COLO829 (cell line): ENCODE measurements at places on chromosomes 13 and 19.
A peak's percentile ranks its signal among the peaks of the same experiment; 100 is the strongest.

DNA sequence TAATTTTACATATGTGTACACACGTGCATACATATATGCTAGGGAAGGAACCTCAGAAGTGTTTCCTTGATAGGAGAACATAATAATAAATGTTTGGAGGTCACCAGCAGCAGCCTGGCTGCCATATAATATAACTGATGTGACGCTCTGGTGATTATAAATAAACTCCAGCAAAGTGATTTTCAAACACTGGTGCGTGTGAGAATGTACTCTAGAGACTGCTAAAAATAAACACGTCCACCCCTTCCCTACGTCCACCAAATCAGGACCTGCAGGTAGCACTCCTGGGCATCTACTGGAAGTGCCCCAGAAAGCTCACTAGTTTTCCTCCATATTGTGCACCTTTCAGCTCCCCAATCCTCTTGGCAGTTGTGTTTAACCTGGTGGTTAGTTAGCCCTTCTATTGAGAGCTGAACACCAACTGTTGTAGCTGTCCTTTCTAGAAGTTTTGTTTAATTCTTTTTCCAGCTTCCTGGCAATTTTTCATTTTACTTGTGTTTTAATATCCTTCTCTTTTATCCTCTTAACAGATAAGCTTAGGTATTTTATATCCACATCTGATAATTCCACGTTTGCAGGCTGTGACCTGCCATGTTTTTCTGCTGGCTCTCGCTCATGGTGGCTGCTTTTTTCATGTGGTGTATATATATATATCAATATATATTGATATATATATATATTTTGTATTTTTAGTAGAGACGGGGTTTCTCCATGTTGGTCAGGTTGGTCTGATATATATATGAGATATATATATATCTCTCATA lies 13.0 kb downstream of the OPA3 start:
- no peak for DNase-seq

GRCh38 chr19:48206397-48207093 lies 36.1 kb downstream of the ZSWIM9 start:
- DNase-seq, result no peak

- peak; percentile 1 for DNase-seq
These were observed 1295.1 kb upstream of the PCDH20 start for GRCh38 chr13:62710787-62711186.

GRCh38 chr13:51523082-51523518 lies 61.2 kb upstream of the WDFY2 start:
- no peak for DNase-seq

DNA sequence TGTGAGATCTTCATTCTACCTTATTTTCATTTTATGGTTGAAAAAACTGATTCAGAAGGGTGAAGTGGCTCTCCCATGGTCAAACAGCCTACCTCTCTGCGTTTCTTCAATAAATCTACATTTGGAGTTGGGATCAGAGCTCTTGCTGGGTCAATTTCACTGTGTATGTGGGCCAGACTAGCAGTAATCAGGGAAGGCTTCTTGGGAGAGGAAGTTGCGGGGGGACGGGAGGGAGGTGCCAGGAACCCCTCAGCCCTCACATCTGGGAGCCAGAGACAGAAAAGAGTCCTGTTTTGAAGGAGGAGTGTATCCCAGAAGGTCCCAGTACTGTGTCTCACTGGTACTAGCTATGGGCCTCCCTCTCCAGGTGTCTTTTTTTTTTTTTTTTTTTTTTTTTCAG lies 934 bp downstream of the KXD1 start:
- no peak for DNase-seq

DNA sequence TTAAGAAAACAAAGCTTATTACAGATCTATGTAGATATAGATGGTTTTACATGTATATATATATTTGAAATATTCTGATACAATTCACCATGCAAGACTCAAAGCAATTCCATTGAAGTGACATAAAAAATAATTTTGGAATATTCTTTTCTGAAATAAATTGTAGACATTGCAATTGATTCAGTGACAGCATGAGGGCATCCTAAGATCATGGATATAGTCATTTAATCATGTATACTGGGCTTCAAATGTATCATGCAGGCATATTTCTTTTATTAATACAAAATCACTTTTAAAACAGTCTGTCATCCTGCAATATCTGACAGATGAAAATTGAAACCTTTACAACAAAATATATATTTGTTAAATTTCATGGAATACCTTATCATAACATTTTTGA lies 286.7 kb upstream of the SLITRK6 start:
- DNase-seq, result peak; percentile 5

DNA sequence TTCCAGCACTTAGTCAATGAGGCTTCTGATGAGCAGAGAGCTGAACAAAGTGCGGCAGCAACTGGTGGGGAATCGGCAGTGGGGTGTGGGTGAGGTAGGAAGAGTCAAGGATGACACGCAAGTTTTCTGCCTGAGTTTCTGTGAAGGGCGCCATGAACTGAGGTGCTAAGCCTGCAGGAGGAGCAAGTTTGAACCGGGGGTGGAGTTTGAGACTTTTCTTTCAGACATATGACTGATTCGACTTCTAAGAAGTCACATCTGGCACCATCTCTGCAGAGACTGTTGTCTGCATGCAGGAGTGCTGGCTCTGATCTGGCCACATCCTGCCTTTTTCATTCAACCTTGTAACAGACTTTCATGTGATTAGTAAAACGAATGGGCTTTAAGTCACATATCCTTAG lies 14.8 kb upstream of the GPI start:
- DNase-seq, result no peak

GRCh38 chr13:41246969-41247680 lies 16.3 kb downstream of the MTRF1 start:
- DNase-seq, result no peak

DNA sequence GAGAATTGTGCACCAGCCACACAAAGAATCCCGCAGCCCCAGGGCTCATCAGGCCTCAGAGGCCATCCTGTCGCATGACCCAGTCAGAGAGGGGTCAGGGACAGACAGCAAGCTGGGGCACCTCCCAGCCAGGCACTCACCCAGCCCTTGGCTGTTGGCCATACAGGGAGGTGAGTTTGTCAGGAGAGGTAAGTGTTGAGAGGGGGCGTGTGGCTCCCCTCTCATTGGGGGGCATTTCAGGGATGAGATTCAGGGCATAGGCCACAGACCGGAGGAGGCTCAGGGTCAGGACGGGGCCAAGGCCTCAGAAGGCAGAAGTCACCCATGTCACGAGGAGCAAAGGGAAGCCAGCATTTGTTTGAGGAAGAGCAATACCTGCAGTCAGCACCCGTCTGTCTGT lies 37.1 kb downstream of the MYO9B start:
- DNase-seq, result no peak

DNA sequence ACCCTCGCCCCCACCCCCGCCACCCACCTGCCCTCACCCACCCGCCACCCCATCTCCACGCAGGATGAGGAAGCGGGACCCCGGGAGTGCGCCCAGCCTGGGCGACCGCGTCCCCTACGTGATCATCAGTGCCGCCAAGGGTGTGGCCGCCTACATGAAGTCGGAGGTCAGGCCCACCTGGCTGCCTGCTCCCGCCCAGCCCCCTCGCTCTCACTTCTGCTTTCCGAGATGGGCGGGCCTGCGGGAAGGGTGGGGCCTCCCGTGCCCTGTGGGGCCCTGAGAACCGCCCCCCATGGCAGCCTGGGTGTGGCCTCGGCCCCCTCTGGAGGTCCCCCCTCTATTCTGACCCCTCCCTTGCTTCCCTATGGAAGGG lies 3.1 kb upstream of the SPIB start:
- DNase-seq, result no peak

DNA sequence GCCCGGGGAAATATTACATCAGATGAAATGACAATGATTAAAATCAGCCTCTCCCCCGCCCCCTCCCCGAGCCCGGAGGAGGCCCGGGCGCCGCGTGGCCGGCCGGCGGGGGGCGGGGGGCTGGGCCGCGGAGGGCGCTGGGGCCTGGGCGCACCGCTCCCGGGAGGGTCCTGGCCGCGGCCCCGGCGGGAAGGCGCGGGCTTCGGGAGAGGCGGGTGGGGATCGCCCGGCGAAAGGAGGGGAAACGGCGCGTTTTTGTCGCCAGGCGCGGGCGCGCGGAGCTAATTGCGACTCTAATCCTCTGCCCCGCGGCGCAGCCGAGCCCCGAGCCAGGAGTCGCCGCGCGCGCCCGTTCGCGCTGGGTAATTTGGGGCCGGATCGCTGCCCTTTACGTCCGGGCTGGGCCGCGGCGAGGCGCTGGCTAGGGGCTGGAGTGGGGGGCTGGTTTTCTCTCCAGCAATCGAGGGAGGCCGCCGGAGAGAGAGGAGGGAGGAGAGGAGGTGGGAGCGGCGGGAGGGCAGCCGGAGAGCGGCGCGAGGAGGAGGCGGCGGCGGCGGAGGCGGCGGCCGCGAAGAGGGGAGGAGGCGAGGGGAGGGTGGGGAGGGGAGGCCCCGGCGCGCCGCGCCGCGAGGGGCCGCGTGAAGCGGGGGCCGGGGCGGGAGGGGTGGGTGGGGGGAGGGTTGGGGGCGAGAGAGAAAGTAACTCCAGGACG lies at the start of gene KCTD15:
Gene KCTD15, plus strand, starts transcription at position 707 of the 712 bp plus-strand sequence. CDS start 3,585 bp downstream, outside the sequence.
- DNase-seq, result no peak

DNA sequence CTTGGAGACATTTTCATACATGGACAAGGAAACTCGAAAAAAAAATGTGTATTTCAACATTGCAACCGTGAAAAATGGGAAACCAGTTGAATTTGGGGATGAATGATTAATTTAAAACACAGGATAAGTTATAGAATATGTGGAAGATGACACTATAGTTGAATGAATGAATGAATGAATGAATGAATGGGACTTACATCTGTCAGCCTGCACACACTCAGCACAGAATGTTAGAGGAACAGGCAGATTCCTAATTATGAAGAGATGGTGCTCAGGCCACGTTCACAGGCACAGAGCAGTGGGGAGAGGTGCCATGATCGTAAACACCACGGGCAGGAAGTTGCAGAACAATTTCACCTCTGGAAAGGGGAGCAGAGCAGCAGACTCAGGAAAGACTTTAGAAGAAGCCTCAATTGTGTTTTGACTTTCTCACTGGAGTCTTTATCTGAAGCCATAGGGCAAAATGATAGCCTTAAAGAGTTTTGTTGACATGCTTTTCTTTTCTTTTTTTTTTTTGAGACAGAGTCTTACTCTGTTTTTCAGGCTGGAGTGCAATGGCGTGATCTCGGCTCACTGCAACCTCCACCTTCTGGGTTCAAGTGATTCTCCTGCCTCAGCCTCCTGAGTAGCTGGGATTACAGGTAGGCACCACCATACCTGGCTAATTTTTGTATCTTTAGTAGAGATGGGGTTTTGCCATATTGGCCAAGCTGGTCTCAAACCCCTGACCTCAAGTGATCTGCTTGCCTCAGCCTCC lies 4.9 kb upstream of the SULT2A1 start:
- no peak for DNase-seq

DNA sequence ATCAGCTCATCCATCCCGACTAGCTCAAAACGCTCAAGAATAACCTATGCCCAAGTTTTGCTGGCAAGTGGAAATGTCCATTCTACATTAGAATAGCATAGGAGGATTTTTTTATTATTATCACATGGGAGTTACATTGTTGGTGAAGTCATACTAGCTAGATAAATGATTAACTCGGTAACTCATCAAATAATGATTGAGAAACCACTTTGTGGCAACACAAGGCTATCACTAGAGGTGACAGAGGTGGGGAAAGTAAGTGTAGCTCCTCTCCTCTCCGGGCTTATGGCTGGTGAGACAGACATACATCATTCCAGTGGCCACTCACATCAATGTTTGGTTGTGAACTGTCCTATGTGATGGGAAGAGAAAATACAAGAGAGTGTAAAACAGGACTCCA lies 161.6 kb downstream of the ZIC5 start:
- no peak for DNase-seq

DNA sequence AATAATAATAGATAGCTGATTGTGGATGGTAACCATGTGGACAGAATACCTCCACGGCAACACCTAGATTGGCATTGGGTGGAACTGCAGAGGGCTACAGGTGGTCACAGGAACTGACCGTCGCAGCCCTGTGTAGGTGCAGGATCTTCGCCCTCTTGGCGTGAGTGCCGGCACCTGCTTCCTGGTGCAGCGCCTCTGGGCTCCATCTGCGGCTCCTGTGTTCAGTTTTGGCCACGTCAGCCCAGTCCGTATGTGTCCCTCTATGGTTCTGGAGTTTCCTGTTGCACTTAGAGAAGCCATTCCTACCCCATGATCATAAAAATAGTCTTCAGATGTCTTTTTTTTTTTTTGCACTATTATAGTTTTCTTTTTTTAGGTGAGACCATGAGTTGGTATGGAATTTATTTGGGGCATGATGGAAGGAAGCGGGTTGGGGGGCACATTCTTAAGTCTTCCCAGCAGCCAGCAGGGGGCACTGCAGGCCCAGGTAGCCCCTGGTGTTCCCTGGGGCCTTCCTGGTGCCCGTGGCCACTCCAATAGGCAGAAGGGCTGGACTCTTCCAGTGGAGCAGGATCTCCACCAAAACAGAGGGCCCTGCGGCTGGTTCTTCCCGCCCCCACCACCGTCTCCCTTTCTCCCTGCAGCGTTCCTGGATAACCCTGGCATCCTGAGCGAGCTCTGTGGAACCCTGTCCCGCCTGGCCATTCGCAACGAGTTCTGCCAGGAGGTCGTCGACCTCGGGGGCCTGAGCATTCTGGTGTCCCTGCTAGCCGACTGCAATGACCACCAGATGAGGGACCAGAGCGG lies 10.1 kb upstream of the SLC25A42 start:
- peak; percentile 13 for DNase-seq
